ENCODE measurements at places on chromosomes 6 and 20. TPM values are rescaled to one million over a fixed set of nuclear protein-coding genes. Genes with fewer than 3 reads are reported as not detected.

The BPIFB2 gene
- total RNA-seq = not detected

The EIF6 gene
- 142 TPM for total RNA-seq

The HAO1 gene
- total RNA-seq = not detected

The AK9 gene
- total RNA-seq = 3.2 TPM

The PPIL6 gene
- total RNA-seq = not detected

The RNF217 gene
- 16.0 TPM for total RNA-seq

The FNDC1 gene
- total RNA-seq = not detected

DNA sequence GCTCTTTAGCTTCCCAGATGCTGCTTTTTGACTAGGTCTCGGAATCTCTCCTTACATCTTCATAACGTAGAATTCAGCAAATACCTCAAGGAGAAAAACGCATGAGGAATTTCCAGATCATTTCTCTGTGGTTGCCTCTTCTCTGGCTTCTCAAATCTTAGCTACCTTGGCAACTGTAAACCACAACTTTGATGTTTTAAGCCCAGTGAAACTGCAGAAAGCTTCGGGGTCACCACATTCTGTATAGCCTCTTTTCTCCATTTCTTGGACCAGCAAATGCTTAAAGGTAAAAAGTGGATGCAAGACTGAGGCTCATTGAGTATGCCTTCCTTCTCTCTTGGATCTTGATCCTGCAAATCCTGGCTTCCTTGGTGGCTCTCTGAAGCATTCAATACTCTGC lies 125.5 kb upstream of the FBXL4 start:
- no peaks in the 10 kb centered on the region for H3K36me3 ChIP-seq
- DNase-seq = no peak
- no peaks in the 10 kb centered on the region for H3K4me1 ChIP-seq
- H3K27me3 ChIP-seq = no peaks in the 10 kb centered on the region
- no peak overlapping the region for H3K4me3 ChIP-seq
- no peak overlapping the region for H3K27ac ChIP-seq

DNA sequence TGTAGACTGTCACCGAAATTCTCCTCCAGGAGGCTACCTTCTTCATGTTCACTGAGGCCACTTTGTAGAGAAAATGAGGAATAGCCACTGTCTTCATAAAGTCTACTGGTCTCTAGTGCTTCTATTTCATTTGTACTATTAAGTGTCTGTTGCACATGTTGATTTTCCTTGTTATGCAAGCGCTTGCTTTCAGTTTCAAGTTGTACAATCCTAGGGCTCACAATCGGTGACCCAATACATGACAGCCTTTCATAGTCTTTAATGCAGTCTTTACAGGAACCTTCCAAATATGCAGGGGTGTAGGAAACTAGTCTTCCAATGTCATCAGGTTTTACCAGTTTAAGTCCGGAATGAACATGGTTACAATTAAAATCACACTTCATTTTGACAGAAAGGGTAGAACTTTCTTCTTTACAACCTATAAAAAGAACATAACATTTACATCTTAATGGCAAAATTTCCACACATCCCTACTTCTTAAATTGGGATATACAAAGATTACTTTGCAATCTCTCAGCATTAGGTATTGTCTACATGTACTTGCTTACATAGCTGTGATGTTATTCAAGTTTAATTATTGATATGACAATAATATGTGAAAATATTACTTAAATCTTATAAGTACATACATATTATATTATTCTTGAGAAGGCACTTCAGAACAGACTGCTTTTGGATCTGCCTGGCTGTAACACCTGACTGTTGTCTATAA lies 7.5 kb downstream of the FBXO5 start:
- no peak overlapping the region for H3K4me3 ChIP-seq
- H3K36me3 ChIP-seq = peaks cover 94% of the 10 kb centered on the region
- H3K4me1 ChIP-seq = peaks cover 10% of the 10 kb centered on the region
- DNase-seq = no peak
- H3K27ac ChIP-seq = no peak overlapping the region

- no peak overlapping the region for H3K4me3 ChIP-seq
- peaks cover 5% of the 10 kb centered on the region for H3K4me1 ChIP-seq
- H3K36me3 ChIP-seq = no peaks in the 10 kb centered on the region
- no peak overlapping the region for H3K27ac ChIP-seq
Observed at GRCh38 chr6:151534576-151534975, 40.8 kb downstream of the CCDC170 start.

- DNase-seq = no peak
- H3K27ac ChIP-seq = no peak overlapping the region
- H3K36me3 ChIP-seq = no peaks in the 10 kb centered on the region
- H3K27me3 ChIP-seq = no peaks in the 10 kb centered on the region
Observed at GRCh38 chr6:53361549-53362031, 12.8 kb upstream of the ELOVL5 start.

GRCh38 chr20:13262302-13262650 lies 41.2 kb downstream of the ISM1 start:
- peaks cover 14% of the 10 kb centered on the region for H3K4me1 ChIP-seq
- H3K36me3 ChIP-seq = no peaks in the 10 kb centered on the region
- DNase-seq = no peak
- H3K4me3 ChIP-seq = peak overlapping the region; percentile 39
- no peaks in the 10 kb centered on the region for H3K27me3 ChIP-seq

DNA sequence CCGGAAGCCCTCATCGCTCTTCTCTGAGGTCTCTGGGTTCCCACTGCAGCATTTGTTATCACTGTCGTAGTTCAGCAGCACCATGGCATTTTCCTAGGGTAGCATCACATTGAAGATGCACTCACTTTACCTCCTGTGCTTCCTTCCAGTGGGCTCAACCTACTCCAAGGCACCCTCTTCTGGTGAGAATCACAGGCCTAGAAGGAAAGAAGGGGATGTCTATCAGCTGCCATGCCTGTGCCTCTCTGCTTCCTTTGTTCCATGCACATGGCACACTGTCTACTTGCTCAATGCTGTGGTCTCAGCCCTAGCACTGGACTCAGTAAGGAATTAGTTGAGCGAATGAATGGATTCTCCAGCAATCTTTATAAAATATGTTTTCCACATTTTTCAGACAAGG lies 22.6 kb downstream of the CST4 start:
- H3K4me3 ChIP-seq = no peak overlapping the region
- DNase-seq = no peak
- H3K4me1 ChIP-seq = no peaks in the 10 kb centered on the region
- no peaks in the 10 kb centered on the region for H3K36me3 ChIP-seq
- no peak overlapping the region for H3K27ac ChIP-seq
- H3K27me3 ChIP-seq = no peaks in the 10 kb centered on the region

DNA sequence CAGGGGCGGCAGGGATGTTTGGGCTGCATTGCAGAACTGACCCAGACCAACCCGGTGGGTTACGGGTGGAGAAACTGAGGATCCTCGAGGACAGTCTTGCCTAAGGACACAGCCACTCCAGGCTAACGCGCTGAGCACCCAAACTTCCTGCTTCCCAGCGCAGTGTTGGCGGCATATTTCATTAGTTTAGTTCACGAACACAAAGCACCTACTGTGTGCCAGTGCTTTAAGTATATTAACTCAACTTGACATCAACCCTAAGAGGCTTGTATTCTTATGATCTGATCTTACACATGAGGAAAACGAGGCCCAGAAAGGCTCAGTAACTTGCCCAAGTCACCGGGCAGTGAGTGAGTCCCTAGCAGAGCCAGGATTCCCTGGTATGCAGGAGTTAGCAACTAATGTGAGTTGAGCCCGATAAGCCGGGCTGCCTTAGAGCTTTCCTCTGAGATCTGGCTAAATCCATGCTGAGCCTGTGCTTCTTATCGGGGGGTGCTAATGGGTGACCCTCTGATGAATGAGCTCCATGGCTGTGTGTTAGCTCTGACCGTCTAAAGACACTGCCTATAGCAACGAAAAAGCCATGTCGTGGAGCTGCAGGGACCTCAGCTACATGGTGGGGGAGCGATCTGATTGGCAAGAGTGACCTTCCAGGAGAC lies 92.7 kb downstream of the CD40 start:
- H3K36me3 ChIP-seq = no peaks in the 10 kb centered on the region
- DNase-seq = no peak
- H3K4me3 ChIP-seq = no peak overlapping the region
- H3K4me1 ChIP-seq = peaks cover 4% of the 10 kb centered on the region
- H3K27me3 ChIP-seq = peaks cover 7% of the 10 kb centered on the region

DNA sequence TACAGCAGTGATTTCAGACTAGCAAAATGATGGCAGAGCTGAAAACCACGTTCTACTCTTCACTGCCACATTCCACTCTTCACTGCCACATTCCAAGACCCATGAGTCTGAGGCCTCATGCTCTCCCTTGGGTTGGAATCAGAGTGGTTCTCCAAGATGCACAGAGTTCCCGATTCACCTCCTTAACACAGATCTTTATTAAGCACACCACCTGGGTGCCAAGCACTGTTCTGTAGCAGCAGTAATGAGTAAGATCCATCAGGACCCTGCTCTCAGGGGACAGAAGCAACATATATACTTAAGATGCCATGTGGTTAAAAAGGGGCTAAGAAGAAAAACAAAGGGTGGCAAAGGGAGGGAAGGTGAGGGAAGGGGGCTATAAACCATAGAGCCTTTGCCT lies 26.9 kb downstream of the TSHZ2 start:
- no peak for DNase-seq
- no peak overlapping the region for H3K27ac ChIP-seq
- peaks cover 9% of the 10 kb centered on the region for H3K27me3 ChIP-seq
- no peaks in the 10 kb centered on the region for H3K4me1 ChIP-seq
- H3K4me3 ChIP-seq = no peak overlapping the region
- H3K36me3 ChIP-seq = no peaks in the 10 kb centered on the region

DNA sequence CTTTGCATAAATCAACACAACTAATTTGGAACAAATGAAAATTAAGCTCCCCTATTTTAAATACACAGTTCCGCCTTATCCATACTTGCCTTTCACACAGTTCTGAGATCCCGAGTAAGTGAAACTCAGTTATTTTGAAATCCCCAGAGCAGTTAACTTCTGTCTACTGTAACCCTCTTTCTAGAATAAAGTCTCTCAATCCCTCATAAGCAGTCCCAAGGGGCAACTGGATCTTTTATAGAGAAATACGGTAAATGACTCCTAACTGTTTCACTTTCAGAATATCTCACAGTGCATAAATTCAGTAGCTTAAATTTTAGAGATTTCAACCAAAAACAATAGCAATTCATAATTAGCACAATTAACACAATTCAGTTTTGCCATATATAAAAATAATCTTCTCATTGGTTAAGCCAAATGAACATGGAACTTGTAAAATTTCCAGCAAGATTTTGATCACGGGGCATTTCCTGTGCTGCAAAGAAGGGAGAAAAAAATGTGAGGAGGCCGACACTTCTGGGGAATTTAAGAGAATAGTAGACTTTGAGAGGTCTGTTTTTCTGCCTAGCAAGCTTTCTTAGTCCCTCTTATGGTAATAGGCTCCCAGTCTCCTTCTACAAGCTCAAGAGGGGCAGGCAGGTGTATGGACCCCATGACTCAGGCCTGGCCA lies 78.3 kb downstream of the KIF6 start:
- H3K27me3 ChIP-seq = no peaks in the 10 kb centered on the region
- no peak overlapping the region for H3K4me3 ChIP-seq
- H3K27ac ChIP-seq = no peak overlapping the region

DNA sequence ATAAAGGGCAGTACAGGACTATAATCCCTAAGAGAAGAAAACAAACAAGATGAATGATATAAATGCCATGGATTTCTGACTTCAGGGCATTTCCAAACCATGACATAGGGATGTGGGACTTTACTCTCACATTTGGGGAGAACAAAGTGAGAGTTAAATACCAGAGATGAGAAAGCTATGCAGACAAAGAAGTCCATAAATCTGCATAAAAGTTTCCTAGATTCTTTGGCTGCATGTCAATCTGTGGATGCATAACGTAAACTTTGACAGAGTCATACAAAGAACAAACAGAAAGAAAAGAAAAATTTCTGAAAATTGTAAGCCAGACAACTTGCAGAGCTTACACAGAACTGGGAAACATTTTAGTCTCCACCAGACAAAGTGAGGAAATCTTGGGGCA lies 11.7 kb downstream of the EPM2A start:
- no peaks in the 10 kb centered on the region for H3K4me1 ChIP-seq
- no peaks in the 10 kb centered on the region for H3K36me3 ChIP-seq
- H3K27ac ChIP-seq = no peak overlapping the region
- DNase-seq = no peak
- no peaks in the 10 kb centered on the region for H3K27me3 ChIP-seq
- no peak overlapping the region for H3K4me3 ChIP-seq

DNA sequence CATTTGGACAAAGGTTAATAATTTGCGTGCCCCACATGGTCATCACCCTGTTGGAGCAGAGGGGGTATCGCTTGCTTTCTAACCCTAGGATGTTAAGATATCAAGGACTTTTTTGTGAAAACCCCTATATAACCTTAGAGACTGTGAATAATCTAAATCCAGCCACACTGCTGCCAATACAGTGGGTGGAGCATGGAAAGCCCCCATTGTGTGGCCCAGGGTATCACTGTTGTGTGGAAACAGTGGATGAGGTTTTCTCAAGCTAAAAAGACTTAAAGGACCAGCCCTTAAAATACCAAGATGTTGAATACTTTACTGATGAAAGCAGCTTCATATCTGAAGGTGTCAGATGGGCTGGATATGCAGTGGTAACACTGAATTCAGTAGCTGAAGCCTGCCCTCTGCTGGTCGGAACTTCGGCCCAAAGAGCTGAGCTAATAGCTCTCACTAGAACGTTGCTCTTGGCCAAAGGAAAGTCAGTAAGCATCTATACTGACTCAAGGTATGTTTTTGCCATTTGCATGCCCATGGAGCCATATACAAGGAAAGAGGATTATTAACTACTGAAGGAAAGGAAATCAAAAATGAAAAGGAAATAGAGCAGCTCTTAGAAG lies 695.2 kb downstream of the PHF3 start:
- no peaks in the 10 kb centered on the region for H3K27me3 ChIP-seq
- no peaks in the 10 kb centered on the region for H3K36me3 ChIP-seq
- H3K4me3 ChIP-seq = no peak overlapping the region
- H3K4me1 ChIP-seq = no peaks in the 10 kb centered on the region

- H3K4me1 ChIP-seq = peaks cover 14% of the 10 kb centered on the region
- no peak for DNase-seq
- no peak overlapping the region for H3K27ac ChIP-seq
- H3K4me3 ChIP-seq = no peak overlapping the region
- H3K36me3 ChIP-seq = no peaks in the 10 kb centered on the region
Observed at GRCh38 chr6:147003186-147003585, 201.0 kb upstream of the STXBP5 start.

- H3K27me3 ChIP-seq = no peaks in the 10 kb centered on the region
- H3K4me1 ChIP-seq = peaks cover 3% of the 10 kb centered on the region
- peaks cover 86% of the 10 kb centered on the region for H3K36me3 ChIP-seq
- H3K4me3 ChIP-seq = no peak overlapping the region
- H3K27ac ChIP-seq = no peak overlapping the region
Observed at GRCh38 chr6:41929924-41930323, 8.6 kb downstream of the BYSL start.

- H3K36me3 ChIP-seq = no peaks in the 10 kb centered on the region
- DNase-seq = no peak
- H3K4me1 ChIP-seq = no peaks in the 10 kb centered on the region
- H3K27me3 ChIP-seq = peaks cover 4% of the 10 kb centered on the region
Observed at GRCh38 chr20:4728120-4728760, 6.5 kb downstream of the PRND start.
